ENCODE measurements at places on chromosomes 12 and 14. TPM values are rescaled to one million over a fixed set of nuclear protein-coding genes. Genes with fewer than 3 reads are reported as not detected.

Gene GALNT4
- total RNA-seq, result 4.7 TPM

DNA sequence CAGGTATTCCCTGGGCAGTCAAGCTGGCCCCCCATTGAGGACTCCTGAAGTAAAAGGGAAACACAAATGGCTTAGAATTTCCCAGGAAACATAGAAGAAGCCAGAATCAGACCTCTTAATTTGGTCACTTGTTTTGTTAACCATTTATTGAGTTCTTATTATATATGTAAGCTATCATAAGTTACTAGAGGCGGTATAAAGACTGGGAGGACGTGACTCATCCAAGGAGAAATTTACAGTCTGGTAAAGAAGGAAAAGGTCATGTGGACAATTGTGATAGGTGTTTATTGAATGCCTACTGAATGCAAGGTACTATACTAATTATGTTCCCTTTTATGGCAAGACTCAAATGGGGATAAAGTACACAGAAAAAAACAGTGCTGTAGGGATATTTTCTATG, 146.7 kb downstream of the DYRK2 start:
- no peak for DNase-seq

- DNase-seq, result no peak
Measured at GRCh38 chr14:24804552-24805212, 170.7 kb upstream of the GZMB start.

DNA sequence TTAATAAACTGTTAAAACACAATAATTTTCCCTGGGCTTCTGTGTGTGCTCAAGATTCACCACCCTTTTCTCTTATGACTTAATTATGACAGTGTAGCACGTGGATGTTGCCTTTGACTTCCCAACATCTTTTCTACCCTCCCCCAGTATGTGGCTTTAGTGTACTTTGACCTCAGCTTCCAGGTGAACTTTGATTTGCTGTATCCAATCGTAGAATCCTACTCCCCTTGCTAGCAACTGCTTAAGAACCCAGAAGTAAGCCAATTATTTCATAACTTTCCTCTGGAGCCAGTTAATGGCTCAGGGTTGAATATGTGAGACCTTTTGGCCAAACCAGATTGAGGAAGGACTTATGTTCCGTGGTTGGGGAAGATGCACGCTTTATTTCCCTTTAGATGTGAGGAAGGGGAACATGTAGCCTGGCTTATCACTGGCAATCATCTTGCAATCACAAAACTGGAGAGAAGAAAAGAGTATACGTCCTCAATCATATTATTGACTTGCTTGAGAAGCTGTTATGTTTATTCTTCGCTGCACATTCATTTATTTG, 259.6 kb upstream of the ATP2B1 start:
- no peak for DNase-seq

- DNase-seq, result no peak
Measured at GRCh38 chr12:95922231-95922630, 20.2 kb downstream of the CCDC38 start.

GRCh38 chr12:99111600-99111999, 466.5 kb downstream of the APAF1 start:
- no peak for DNase-seq

DNA sequence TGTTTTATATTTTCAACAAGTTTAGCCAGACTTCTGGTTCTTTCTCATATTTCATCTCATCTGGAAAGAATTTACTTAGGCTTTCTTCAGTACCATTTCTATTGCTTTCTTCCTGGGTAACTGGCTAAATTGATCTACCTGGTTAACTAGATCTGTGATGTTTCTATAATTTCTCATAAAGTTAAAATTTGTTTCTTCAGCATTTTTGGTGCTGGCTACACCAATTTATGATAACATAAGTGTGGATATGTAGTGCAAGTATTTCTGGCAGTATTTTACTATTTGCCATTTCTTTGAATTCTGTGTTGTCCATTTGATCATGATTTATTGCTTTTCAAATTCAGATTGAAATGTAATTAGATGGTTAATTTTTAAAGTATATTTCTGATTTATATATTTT, 25.9 kb downstream of the ARHGAP5 start:
- DNase-seq, result no peak

DNA sequence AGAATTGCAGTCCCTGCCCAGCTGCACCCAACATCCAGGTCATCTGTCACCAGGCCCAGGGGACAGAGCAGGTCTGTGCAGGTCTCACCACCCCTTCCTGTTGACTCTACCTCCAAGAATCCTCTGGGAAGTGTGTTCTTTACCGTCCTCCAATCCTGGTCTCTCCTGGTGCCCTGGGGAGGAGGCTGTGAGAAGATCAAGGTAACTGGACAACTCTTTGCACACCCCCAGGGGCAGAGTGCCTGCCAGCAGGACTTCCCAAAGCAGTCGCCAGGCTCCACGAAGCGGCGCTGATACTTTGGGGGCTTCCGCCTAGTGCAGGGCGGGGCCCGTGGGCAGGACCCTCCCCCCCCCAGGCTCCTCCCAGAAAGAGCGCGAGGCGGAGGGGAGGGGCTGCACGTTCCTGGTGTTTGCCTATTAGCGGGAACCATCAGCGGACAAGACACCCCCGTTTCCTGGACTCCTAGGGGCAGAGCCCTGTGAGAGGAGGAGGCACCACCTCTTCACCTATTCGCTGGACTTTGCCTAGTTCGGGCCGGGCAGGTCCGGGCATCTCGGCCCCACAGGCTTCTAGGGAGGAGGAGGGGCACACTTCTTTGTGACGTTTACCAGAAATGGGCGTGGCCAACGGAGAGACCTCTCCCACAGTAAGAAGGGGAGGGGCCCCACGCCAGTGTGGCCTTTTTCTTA, 918.0 kb downstream of the AACS start:
- DNase-seq, result peak; percentile 86

Data from neural crest cell (in vitro differentiated cells).